ENCODE measurements at places on chromosomes 1 and 21. TPM values are rescaled to one million over a fixed set of nuclear protein-coding genes. Genes with fewer than 3 reads are reported as not detected.
A peak's percentile ranks its signal among the peaks of the same experiment; 100 is the strongest.

DNA sequence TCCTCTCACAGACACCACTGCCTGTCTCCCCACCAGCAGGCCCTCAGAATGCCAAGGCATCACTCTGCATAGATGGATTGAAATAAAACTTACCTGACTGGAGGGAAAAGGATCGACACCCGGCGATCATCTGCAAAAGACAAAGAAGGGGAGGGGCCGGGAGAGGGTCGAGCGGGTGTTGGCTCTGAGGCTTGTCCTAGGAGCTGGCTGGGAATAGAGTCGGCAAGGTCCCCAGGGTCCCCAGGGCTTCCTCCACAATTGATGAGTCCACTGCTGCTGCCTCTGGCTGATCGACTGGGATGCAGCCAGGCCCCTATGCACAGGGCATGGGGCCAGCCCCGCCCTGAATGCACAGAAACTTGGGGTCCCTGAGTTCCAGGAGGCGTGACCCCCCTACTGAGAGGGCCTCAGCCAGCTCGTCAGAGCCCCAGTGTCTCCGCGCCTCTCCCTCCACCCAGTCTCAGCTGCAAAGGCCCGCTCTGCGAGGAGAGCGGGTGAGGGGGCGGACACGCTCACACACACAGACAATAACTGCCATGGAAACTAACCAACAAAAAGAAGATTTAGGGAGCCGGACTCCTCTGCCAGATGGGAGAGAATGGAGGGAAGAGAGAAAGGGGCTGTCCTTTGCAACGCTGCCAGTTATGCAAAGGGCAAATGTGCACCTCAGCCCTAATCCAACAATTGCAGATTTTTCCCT lies at the start of gene KLHDC8A:
Gene KLHDC8A, minus strand, starts transcription at position 483 of the 700 bp plus-strand sequence. CDS start 13,318 bp downstream, outside the sequence.
- DNase-seq, result no peak

The TMEM125 gene
- not detected for total RNA-seq

DNA sequence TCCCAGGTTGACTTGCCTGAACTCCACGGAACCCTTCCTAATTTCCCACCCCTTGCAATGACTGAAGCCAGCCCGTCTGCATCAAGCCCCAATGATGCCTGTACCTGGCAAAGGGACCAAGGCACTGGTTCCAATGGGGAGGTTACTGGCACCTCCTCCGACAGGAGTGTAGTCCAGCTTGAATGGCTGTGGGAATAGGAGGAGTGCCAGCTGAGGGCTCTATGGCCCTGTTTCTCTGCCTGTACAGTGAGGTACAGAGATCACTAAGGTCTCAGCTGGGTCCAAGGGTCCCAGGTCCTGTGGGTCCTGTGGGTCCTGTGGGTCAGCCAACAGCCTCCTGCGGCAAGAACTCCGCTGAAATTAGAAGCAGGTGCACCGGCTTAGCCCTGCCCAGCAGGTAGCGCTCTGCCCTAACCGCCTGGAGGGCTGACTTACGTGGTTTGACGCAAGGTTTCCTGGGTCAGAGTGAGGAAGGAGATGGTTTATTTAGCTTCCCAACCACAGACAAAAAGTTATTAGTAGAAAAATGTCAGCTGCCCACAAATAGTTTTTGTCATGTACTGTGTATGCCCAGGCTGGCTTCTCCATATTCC lies 9.9 kb upstream of the SPRR4 start:
- DNase-seq, result no peak

DNA sequence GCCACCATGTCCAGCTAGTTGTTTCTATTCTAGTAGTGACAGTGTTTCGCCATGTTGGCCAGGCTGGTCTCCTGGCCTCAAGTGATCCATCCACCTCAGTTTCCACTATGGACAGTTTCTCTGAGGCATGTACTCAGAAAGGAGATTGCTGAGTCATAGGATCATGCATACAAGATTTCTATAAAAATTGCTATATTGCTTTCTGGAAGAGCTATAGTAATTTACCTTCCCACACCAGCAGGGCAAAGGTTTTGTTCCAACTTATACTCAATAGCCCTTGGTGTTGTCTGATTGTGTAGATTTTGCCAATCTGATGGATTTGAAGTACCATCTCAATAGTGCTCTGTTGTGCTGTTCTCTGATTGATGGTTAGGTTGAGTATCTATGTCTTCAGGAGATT lies 15.6 kb upstream of the ATP1A1 start:
- no peak for DNase-seq

The PTCH2 gene
- under 0.01 TPM for total RNA-seq

- peak; percentile 16 for DNase-seq
These were observed 220.0 kb downstream of the RERE start for GRCh38 chr1:8597455-8597854.

DNA sequence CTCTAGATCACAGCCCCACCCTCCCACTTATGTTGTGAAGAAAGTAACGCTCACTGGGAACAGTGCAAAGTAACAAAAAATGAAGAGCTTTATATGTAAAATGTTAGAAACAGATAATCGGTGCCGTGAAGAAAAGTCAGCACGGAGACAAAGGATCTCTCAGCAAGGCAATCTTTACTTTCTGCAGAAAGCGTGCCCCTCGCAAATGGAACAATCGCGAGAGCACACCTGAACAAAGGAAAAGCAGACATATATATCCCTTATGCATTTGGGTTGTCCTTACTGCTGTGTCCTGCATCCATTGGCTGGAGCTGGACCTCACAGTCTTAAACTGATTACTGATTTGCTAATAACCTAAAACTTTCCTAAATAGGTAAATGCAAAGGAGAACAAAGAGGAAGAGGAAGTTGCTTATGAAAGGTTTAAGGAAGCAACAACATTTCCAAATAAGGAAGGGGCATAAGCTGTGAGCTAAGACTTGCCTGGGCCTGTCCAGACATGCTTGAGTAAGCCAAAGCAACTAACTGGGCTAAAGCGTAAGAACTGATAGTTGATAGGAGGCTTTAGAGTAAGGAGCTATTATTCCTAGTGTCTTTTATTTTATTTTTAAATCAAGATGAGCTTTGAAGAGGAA lies 89.7 kb downstream of the GTF2B start:
- no peak for DNase-seq

The IVL gene
- total RNA-seq, result not detected

The DUSP23 gene
- 32.5 TPM for total RNA-seq

DNA sequence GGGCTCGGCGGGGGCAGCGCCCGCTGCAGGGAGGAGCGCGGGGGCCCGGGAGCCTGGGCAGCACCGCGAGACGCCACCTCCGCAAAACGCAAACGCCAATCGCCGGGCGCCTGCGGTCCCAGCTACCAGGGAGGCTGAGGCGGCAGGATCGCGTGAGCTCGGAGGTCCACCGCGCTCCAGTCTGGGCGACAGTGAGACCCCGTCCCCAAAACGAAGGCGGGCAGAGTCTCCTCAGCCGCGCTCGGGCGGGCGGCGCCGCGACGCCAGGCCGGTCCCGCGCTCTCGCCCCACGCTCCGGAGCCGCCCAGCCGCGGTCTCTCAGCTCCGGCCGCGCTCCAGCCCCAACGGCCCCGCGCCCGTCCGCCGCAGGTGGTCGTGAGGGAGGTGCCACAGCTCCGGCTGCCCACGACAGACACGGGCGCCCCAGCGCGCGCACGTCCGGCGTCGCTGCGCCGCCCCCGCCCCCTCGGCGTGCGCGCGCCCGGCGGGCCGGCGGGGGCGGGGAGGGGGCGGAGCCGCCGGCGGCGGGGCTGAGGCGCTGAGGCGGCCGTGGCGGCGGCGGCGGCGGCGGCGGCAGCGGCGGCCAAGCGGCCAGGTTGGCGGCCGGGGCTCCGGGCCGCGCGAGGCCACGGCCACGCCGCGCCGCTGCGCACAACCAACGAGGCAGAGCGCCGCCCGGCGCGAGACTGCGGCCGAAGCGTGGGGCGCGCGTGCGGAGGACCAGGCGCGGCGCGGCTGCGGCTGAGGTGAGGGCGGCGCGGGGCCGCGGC lies at the start of gene ADARB1:
Gene ADARB1, plus strand, starts transcription at position 533 of the 770 bp plus-strand sequence. CDS start 97,077 bp downstream, outside the sequence.
- peak; percentile 68 for DNase-seq

The ANKRD65 gene
- total RNA-seq, result under 0.01 TPM

DNA sequence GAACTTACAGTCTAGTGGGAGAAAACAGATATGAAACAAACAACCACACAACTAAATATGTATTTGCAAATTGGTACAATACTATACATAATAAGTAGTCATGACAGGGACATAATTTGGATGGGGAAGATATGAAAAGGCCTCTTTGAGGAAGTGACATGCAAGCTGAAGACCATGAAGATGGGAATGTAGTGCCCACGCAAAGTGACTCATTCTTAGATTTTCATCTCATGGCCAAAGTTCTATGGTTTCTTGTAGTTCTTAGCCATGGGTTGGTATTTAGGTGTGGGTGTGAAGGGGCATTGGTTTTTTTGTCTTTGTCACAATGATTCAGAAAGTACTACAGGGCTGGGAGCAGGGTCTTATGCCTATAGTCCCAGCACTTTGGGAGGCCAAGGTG lies 105.4 kb upstream of the FAM78B start:
- no peak for DNase-seq

The SPATA21 gene
- total RNA-seq, result not detected

The LIN28A gene
- total RNA-seq, result not detected

GRCh38 chr1:218371927-218372672 lies 27.0 kb downstream of the TGFB2 start:
- DNase-seq, result peak; percentile 59

GRCh38 chr1:116092752-116093489 lies 18.3 kb upstream of the MAB21L3 start:
- DNase-seq, result no peak

DNA sequence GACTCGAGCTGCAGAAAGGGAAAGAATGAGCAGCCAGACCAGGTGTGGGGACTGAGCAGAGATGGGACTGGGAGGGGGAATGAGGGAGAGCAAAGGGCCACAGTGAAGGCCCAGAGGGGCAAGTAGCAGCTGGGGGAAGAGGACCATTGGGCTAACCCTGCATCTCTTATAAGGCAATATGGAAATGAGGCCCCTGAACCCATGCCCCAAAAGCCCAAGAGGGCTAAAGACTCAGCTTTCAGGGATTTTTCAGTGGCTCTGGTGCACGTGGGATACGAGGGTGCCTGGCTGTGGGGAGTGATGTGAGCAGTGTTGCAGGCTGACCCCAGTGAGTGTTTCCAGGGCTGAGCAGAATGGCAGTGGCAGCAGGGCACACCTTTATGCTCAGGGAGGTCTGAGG lies 496 bp upstream of the TNNI1 start:
- no peak for DNase-seq

DNA sequence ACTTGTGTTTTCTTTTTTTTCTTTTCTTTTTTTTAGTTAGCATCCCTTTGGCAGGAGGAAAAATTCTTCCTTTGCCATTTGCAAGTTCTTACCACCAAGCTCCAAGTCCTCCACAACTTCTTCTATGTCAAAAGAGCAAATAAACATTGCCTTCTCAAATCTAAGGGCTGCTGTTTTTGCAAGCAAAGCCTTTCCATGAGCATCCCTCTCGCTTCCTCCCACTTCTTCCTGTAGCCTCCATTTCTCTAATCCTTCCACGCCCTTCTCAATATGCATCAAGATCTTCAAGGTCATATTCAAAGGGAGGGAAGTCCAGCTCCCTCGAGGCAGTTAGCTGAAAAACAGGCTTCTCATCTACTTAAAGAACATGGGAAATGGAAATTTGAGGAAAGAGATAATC lies 147.1 kb downstream of the ADSS2 start:
- DNase-seq, result no peak
